ENCODE measurements at places on chromosomes 16 and 17.
A peak's percentile ranks its signal among the peaks of the same experiment; 100 is the strongest.

GRCh38 chr16:70678121-70678897 is 7.5 kb downstream of the MTSS2 start:
- no peak for DNase-seq

DNA sequence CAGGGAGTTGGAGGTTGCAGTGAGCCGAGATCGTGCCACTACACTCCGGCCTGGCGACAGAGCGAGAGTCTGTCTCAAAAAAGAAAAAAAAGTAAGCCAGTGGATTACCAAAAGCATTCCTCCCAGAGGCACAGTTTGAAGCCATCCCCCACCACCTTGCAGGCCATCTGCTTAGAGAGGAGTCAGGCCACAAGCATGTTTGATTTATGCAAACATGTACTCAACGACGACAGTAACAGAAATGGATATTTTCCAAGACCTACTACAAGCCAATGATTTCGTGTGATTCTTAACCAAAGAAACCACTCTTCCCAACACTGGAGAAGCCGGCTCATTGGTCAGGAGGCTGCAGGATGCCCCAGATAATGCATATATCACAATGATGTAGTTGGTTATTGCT is 34.8 kb downstream of the MYH13 start:
- no peak for DNase-seq

GRCh38 chr17:33686171-33686570 is 393.1 kb upstream of the ASIC2 start:
- no peak for DNase-seq

DNA sequence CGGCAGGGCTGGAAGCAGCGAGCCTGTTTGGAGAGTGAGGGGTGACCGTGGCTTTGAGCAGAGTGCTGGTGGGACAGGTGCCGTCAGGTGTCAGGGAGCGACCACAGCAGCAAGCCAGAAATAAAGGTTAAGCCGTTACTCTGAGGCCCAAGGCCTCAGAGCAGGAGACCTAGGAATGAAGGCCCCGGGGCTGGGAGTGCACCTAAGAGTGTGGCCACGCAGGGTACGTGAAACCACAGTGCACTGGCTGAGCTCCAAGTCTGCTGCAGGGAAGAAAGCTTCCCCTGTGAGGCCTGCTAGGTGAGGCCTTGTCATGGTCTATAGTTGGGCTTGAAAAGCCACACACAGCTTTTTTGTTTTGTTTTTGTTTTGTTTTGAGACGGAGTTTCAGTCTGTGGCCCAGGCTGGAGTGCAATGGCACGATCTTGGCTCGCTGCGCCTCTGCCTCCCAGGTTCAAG is 8.7 kb downstream of the CLUAP1 start:
- DNase-seq, result no peak

GRCh38 chr16:77780378-77780837 is 8.0 kb upstream of the VAT1L start:
- peak; percentile 61 for DNase-seq

GRCh38 chr17:44527102-44527501 is 23.9 kb upstream of the GPATCH8 start:
- DNase-seq, result no peak

DNA sequence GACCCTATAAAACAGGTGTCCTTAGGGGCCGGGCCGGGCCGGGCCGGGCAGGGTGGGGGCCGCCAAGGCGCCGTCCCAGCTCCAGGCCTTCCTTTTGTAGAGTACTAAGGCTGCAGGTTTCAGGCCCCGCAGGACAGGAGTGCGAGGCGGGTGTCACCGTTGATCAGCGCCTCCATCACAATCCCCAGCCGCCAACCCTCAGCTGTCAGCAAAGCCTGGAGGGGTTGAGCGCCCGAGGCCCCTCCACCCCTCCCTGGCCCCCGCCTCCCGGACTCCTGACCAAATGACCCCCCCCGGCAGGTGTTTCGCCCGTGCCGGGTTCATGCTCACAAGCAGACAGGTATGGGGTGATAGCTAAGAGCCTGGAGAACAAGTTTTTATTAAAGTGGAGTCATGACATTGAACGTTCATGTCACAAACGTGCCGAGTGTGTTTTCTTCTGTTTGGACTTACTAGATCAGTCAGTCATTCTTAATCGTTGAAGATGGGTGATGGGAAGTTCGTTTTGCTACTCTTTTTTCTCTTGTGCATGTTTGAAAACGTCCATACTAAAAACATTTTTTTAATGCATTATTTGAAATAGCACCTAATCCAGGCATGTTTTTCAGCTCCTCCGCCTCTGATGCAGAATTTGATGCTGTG is 534 bp downstream of the ARL2BP start:
- no peak for DNase-seq

GRCh38 chr17:50687200-50688066 is 20.3 kb downstream of the ANKRD40 start:
- DNase-seq, result no peak

GRCh38 chr17:28484296-28484695 is 10.9 kb downstream of the SLC13A2 start:
- no peak for DNase-seq

DNA sequence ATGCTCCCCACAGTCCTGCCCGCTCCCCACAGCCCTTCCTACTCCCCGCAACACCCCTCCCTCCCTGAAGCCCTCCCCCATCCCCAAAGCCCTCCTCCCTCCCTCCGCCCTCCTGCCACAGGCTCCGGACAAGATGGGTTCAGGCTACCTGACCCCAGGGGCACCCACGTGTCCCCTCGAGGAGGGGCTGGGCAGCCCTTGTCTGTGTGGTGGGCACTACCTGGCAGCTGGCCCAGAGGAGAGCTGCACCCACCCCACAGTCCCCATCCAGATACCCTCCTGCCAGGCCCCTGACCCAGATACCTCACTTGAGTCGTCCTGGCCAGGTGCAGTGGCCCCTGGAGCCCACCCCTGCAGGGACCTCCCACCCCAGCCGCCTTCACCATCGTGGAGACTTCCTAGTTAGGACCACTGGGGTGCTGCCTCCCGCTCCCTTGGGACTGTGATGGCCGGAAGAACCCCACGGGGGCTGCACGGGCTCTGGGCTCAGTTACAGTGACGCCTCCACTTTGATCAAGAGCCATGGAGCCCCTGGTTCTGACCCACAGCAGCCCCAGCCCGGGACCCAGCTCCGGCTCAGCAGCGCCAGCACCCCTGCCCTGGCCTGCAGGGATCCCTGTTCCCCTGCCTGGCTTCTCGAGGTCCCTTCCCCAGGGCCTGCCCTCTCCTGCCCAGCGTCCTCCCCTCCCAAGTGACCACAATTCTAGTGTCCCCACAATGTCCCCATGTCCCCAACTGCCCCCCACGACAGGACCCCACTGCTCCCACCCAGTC is 806 bp downstream of the PERCC1 start:
- DNase-seq, result no peak

- no peak for DNase-seq
Measured at GRCh38 chr17:76371656-76372628, 12.5 kb upstream of the SPHK1 start.

DNA sequence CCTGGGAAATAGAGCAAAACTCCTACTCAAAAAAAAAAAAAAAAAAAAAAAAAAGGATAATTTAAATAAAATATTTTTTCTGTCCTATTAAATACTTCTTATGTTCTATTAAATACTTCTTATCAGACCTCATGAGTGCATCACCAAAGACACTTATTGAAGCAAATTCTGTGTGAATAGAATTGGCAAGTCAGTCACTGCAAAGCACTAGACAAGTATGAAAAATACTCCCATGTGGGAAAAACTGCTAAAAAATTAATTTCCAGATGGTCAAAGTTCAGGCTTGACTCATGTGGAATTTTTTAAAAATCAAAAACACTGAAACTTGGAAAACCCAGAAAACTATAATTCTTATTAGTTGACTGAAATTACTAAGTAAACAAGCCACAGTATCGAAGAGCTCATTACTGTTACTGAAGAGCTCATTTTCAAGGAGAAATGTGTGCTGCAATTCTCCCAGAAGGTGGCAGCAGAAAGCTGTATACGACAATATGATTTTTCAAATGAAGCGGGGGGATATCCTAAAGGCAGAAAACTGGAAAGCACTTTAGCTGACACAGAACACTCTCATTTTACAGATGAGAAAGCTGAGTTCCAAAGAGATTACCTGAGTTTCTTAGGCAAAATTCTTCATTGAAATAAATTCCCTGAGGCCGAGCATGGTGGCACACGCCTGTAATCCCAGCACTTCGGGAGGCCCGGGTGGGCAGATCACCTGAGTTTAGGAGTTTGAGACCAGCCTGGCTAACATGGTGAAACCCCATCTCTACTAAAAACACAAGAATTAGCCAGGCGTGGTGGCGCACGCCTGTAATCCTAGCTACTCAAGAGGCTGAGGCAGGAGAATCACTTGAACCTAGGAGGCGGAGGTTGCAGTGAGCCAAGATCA is 15.9 kb upstream of the FBXO47 start:
- peak; percentile 6 for DNase-seq

GRCh38 chr16:89561142-89561883 is 831 bp downstream of the RPL13 start:
- DNase-seq, result no peak

GRCh38 chr16:14202697-14203096 is 131.6 kb downstream of the MRTFB start:
- DNase-seq, result no peak

GRCh38 chr17:57986841-57987580 is 1.0 kb downstream of the VEZF1 start:
- peak; percentile 39 for DNase-seq

Measured in T1000 (cell line).